ENCODE measurements at places on chromosomes 3 and 15. TPM values are rescaled to one million over a fixed set of nuclear protein-coding genes. Genes with fewer than 3 reads are reported as not detected.
A peak's percentile ranks its signal among the peaks of the same experiment; 100 is the strongest.

DNA sequence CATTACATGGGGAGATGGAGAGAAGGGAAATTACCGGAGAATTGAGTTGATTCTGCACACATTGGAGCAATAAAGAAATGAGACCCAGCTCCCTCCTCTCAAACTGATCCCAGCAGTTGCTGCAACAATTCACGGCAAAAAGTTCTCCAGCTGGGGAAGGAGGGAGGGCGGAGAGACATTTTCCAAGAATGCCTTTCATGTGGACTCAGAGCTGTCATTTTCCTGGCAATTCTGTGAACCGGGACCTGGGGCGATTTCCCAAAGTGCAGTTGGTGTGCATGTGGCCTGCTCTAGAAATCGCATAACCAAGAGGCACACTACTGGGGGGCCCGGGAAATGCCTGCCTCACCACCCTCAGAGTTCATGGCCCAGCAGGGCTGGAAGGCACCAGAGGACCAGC is 48.7 kb upstream of the IREB2 start:
- DNase-seq = no peak

DNA sequence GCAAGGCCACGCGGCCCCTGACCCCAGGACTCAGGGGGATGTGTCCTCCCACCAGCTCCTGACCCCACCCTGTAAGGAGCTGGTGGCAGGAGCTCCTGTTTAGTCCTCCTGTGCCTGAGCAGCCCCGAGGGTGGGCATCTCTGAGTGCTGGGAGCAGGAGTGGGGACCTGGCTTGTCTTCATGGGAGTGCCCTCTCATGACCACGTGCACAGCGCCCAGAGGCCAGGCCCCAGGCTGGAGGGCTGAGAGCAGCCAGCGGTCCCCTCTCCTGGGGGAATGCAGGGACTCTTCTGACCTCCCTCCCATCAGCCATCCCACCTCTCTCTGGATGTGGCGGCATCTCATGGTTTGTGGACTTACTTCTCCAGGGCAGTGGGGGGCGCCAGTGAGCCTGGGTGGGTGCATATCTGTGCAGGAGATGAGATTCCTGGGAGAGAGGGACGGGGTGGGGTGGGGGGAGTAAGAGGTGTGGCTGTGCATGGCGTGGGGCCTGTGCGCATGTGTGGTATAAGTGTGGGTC is 205.6 kb downstream of the TBC1D2B start:
- no peak for DNase-seq

- DNase-seq = no peak
Measured at GRCh38 chr3:141091426-141091825, 40.3 kb downstream of the SPSB4 start.

DNA sequence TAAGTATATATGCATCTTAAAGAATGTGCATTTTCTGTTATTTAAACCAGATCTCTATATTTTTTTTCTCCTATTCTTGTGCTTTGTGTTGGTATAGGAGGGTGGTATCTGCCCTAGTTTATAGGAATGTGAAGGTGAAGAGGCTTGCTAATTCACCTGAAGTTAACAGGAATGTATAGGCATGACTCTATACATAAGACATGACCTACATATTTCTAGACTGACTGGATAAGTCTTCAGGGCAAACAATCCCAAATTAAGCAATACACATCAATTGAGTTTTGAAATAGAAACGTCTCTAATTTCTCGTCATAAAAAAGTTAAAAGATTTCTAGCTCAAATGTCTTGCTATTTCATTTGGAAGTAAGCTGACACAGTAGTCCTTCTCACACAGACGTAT is 410.0 kb downstream of the DIPK2A start:
- DNase-seq = no peak

The FOXB1 gene
- not detected for total RNA-seq

The SLC24A5 gene
- total RNA-seq = 0.41 TPM

DNA sequence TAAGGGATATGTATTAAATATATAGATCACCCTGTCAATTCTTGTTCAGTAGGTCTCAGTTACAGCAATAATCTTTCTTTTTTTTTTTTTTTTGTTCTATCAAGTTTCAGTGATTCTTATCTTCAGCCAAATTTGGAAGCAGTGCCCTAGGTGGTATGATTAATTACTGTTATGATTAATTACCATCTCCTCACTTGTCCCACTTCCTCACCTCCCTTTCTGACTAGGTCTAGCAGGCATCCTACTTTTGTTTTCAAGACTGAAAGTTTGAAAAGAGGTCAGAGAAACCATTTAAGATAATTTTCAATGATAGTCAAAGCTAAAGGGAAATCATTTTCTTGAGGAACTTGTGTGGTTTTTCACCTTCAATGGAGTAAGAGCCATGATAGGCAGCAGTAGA is 144.0 kb upstream of the CNTN4 start:
- no peak for DNase-seq

- DNase-seq = peak; percentile 95
Measured at GRCh38 chr3:197002701-197003454, 26.7 kb downstream of the MELTF start.

The SHC4 gene
- 5.7 TPM for total RNA-seq

DNA sequence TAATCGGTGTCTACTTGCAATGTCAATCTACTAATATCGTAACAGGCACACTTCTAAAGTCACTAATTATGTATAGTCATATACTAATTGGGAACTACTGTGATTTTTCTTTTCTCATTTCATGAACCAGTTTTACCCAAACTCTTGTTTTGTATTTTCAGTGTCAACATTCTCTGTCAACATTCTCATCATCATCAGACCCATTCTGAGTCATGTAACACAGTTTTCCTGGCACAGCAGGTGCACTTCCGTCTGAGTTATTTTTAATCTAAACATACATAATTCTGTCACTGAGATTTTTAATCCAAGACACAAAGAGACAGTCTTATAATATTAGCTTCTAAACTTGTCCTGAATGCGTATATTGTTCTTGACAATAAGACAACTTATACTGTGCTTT is 205.1 kb upstream of the EIF1B start:
- no peak for DNase-seq

DNA sequence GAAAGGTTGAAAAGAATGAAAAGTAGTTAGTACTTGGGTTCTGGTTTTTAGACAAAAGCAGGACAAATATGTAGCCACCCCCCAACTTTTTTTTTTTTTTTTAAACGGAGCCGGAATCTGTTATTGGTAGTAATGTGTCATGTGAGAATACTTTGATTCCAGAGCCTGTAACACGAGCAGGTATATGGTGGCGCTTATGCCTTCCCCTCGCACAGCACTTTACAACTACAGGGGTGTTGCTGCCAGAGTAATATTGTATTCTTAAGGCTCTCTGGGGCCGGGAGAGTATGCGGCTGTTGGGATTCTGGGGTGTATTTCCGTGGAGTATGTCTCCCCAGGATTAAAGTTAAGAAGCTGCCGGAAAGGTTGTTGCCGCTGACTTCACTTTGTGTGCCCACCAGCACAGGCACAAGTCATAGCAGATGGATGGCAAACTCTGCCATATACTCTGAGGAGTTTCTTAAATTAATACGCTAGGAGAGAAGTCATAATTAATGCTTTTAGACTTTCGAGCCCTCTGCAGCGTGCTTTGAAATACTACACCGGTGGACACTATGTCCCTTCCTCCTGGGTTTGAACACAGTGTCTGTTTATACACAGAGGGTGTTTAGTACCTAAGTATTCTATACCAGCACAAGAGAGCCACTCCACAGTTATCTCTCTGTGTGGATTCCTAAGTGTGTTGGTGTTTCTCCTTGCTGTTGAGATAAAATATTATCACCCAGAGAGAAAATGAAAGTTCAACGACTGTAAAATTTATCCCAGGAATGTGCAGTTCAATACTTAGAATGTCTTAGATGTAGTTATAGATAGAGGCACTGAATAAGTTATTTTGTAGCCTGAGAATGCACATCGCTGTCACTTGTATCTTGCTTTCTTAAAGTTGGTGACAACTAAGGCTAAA is 1.4 kb downstream of the MBNL1 start:
- DNase-seq = no peak

The MST1 gene
- 6.9 TPM for total RNA-seq

GRCh38 chr15:41904541-41905005 is 10.7 kb upstream of the SPTBN5 start:
- DNase-seq = peak; percentile 84

- DNase-seq = no peak
Measured at GRCh38 chr3:171563298-171563697, 103.1 kb upstream of the TNIK start.

The RNU5B-1 gene
- total RNA-seq = not detected

The ALDH1A2 gene
- total RNA-seq = 3.3 TPM

The APEH gene
- 66.0 TPM for total RNA-seq

GRCh38 chr15:92502930-92503857 is 109.5 kb downstream of the ST8SIA2 start:
- DNase-seq = no peak

DNA sequence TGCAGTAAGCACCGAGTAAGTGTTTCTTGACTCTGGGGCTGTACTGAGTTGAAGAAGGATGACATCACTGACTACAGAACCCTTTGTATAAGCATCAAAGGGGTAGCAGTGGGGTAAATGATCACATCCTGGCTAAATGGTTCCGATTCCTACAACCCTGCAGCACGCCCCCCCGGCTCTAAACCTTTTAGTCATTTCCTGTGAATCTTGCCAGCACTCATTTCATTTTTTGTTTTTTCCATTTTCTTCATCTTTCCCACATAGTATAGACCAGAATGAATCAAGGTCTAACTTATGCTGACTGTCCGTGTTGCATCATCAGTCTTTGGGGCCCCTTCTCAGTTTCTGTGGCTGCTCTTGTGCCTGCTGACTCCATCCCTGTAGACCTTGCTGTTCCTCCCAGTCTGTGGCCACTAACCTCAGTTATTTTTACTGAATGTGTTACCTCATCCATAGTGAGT is 383.1 kb upstream of the TPRG1 start:
- no peak for DNase-seq

- DNase-seq = no peak
Measured at GRCh38 chr3:56593455-56594158, 36.6 kb downstream of the CCDC66 start.

DNA sequence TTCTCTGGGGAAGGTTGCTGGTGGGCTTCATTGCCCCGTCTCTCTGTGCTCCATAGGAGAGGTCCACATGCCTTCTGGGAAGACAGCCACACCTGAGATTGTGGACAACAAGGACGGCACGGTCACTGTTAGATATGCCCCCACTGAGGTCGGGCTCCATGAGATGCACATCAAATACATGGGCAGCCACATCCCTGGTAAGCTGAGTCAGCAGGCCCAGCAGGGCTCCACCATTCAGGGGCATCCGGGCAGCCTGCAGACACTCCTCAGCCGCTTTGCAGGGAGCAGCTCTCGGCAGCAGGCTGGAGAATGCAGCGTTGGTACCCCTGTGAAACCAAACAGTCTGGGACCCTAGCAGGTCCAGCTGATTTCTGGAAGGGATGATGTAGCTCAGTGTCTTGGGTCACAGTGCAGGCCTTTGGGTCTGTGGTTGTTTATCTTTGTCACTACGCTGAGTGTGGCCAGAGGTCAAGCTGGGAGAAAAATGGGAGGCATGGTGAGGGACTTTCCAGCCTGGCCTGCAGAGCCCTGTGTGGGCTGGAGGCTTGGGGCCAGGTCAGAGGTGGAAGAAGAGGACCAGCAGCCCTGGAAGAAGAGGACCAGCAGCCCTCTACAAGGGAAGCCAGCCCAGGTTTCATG is 67.2 kb downstream of the DNASE1L3 start:
- DNase-seq = no peak

DNA sequence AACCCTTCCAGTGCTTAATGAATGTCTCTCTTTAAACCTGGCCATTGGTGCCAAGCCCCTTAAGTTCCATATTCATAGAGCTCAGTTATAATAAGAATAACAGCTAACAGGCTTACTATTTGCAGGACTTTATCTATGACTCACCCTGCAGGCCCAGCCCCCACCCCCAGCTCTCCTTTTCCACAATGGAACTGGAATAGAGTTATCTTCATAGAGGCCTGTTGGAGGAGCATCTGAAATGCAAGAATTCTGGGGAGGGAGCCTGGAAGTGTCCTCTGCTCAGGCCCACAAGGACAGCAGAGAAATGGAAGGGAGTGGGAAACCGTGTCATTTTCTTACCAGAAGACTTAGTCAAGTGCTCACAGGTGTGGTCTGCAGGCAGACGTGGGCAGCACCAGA is 52.8 kb downstream of the SEMA5B start:
- no peak for DNase-seq

GRCh38 chr3:111541911-111542483 is at the start of gene CD96:
Gene CD96, plus strand, starts transcription at chr3:111542197. Its CDS starts 52 bp downstream, at chr3:111542249.
- DNase-seq = no peak

DNA sequence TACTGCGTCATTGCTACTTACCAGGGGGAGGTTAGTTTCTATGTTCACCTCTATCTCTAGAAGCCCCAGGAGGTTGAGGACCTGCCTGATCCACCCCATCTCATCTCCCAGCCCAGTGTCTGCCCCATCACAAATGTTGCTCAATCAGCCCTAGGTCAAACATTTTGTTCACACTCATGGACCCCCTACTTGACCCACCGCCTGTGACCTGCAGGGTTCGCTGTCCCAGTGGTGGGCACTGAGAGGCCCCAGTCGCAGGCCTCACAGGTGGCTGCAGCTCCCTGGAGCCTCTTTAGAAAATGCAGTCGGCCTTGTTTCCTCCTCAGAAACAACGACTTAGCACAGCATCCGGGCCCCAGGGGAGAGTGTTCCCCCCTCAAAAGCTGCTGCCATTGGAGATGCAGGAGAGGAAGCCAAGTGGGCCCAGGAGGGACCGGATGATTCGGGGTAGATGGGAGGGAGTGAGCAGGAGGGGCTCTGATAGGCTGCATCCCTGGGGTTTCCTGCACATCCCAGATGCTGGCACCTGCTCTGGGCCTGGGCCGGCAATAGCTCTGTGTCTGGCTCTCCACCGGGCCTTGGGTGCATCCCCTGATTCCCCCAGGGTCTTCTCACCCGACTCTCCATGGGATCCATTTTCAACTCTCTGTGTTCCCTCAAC is 18.4 kb upstream of the INSYN1 start:
- no peak for DNase-seq

GRCh38 chr3:171407759-171408158 is 52.4 kb downstream of the TNIK start:
- no peak for DNase-seq

DNA sequence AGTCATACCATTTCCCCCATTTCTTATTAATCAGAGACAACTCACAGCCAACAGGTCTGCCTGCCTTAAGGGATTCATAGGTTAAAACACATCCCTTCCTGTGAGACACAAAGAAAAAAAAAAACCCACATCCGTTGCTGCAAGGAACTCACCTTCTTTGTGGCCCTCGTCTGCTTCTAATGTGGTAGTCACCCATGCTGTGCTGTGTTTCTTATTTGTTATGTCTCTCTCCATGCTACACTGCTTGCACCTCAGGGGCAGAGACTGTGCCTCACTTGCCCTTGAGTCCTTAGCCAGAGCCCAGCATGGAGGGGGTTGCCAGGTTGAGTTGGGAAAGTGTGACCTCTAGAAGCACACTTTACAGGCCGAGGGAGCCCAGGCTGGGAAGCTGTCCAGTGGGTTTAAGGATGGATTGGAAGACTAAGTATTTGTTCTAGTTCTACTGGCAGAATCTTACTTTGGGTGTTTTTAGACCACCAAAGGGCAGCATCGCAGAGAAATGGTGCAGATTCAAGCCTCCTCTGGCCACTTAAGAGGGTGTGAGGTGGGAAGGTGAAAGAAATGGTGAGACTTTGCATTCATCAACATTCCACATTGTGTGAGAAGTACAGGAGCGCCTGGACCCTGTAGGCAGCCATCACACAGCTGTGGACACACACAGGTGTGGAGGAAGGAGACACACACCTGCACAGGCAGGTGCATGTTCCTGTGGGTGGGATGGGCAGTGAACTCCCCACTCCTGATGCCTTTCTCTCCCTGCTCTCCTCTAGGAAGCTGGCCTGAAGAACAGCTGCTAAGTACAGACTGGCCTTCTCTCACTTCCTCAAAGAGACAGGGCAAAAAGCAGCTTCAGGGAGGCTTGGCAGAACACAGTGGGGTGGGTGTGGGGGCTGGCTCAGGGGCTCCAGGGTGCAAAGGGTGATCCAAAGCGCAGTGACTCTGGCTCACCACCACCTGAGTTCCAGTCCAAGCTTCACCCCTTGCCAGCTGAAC is 48.8 kb downstream of the GLB1 start:
- no peak for DNase-seq

The C3orf52 gene
- 0.41 TPM for total RNA-seq

The FRMD4B gene
- total RNA-seq = 72.2 TPM
